ENCODE measurements at places on chromosomes 7 and 10.

DNA sequence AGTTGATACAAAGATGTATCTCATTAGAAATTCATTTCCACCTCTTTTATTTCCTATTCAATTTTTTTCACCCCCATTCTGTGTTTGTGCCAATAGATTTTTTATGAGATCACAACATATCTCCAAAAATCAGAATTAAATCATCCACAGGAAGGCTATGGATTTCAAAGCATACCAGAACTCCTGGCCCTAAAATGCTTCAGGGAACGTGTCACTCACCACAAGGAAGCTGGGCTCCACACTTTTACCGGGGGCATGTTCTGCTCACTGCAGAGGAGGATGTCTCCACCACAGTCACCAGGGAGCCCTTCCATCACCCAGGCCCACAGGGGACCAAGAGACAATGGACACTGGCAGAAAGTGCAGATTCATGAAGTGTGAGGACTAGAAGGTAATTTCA lies 456.8 kb downstream of the KCNMA1 start:
- no peak for DNase-seq

DNA sequence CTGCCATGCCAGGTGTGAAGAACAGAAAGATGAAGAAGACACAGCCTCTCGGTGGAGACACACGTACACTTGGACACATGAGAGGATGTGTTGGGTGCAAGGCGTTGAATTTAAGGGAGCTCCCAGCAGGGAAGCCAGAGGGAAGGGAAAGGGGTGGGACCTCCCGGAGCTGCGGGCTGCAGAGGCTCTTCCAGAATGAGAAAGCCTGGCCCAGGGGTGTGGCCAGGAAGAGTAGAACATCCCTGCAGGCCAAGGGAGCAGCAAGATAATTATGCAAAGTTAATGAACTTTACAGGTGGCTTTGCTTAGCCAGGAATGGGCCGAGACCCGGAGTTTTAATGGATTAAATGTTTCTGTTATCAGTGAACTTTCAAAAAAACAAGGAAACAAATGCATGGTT lies 270.3 kb downstream of the KLF6 start:
- no peak for DNase-seq

DNA sequence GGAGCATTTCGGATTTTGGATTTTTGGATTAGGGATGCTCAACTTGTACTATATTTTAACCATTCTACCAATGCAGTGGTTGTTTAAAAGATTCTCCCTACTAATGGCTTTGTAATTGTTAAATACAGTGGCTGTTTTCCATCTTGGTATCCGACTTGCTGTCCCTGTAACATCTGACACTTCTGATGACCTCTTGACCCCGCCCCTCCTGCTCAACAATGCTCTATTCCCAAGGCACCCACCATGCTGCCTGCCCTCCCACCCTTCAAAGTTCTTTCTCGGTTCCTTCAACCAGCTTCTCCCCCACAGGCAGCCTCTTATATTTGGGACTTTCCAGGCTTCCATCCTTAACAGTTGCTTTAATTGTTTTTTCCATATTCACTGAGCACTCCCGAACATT lies 2.0 kb downstream of the PRTFDC1 start:
- no peak for DNase-seq

- DNase-seq: no peak
These were observed 85.2 kb downstream of the AMPH start for GRCh38 chr7:38545977-38546376.

- DNase-seq: no peak
These were observed 112.7 kb downstream of the RBM20 start for GRCh38 chr10:110756876-110757275.

DNA sequence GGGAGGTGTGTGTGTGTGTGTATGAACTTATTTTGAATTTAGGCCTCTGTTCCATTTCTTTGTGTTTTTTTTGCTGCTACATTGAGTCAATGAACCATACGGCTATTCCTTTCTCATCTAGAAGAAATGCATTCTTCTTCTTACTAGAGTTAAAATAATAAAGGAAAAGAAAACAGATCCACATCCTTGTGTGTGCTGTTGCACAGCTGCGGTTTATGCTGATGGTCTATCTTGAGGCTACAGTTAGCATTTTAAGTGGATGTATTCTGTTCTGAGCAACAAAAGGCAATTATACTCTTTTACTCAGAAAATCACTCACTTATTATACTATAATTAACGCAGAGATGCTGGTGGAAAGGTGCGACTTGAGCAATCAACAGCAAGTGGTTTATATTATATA lies 615.0 kb upstream of the MBL2 start:
- DNase-seq: no peak

GRCh38 chr10:68330852-68331454 lies 911 bp upstream of the HNRNPH3 start:
- peak; percentile 82 for DNase-seq

GRCh38 chr7:108016841-108017775 lies 14.1 kb upstream of the LAMB1 start:
- DNase-seq: no peak

GRCh38 chr10:100508691-100509150 lies 10.9 kb downstream of the SEC31B start:
- DNase-seq: no peak

DNA sequence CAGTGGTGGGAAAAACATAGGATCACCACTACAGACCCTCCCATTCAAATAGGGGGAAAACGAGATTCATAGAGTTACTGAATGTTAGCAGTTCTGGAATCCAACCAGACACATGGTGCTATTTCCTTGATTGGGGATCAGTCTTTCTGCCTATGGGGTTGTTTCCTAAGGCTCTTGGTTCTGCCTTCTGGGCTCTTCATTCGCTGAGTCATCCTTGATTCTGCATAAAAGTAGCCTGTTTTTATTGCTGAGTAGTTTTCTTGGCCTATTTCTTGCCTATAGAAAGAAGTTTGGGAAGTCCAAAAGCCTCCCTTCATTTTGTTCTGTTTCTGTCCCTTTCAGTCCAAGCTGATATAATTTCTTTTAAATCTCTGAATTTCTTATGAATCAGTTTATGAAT lies 99.3 kb upstream of the OIT3 start:
- DNase-seq: no peak

DNA sequence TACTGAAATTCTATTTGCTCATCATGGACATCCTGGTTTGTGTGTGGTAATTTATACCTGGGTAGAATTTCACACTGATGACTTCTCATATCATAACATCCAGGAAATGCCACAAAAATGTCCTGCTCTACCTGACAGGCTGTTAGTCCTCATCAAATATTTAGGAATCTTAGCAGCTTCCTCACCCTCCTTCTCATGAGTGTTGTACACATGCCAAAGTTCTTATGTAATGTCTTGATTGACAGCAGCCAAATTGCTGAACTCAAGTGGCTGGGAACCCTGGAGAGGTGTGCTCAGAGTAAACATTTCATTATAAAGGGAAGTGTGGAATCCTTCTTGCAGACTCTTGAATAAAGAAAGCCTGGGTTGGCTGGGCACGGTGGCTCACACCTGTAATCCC lies 8.9 kb downstream of the EEPD1 start:
- DNase-seq: no peak

- no peak for DNase-seq
These were observed 65.7 kb downstream of the GBF1 start for GRCh38 chr10:102311025-102311420.

DNA sequence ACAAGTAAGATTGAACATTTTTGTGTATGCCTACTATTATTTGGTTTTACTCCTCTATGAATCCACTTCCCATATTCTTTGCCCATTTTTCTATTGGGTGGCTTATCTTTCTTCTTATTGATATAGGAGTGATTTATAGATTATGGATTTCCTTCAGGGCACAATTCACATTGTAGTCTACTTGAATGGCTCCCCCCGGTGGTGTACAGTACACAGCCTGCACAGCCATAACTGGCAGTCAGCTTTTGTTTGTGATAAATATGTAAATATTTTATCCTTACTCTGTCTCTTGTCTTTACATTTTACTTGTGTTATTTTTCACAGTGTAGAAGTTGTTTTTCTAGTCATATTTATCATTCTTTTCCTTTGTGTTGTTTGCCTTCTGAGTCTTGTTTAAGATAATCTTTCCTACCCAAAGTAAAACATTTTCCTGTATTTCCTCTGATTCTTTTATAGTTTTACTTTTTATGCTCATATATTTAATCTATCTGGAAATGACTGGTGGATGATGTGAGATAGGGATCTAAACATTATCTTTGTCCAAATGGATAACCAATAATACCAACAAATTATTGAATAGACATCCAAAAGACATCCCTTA lies 23.9 kb upstream of the CALD1 start:
- no peak for DNase-seq

- no peak for DNase-seq
These were observed 88.1 kb upstream of the KCND2 start for GRCh38 chr7:120184866-120185265.

GRCh38 chr10:43225787-43226153 lies 41.1 kb downstream of the RASGEF1A start:
- DNase-seq: peak; percentile 80

GRCh38 chr10:95466436-95466835 lies 94.7 kb downstream of the SORBS1 start:
- DNase-seq: no peak

DNA sequence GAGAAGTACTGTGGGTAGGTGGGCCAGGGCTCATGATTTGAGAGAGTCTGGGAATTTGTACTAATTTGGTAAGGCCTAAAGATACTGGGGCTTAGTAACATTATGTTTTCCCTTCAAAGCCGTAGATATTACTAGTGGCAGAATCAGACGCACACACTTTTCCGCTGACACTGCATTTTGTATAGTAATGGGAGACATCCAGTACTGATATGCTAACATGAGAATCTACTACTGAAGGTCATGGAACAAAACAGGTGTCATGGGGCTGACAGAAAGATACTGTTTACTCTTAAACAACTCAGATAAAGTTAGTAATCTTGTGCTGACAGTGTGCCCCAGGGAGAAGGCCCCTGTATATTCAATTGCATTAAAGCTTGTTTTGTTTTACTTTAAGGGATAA lies 11.1 kb upstream of the GIMAP7 start:
- DNase-seq: no peak

DNA sequence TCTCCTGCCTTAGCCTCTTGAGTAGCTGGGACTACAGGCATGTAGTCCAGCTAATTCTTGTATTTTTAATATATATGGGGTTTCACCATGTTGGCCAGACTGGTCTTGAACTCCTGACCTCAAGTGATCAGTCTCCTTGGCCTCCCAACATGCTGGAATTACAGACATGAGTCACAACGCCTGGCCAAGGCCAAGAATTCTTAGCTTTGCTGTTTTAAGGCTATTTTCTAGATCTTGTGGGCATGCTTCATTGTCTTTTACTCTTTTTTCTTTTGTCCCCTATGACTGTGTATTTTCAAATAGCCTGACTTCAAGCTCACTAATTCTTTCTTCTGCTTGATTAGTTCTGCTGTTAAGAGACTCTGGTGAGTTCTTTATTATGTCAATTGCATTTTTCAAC lies 56.4 kb upstream of the TAS2R16 start:
- no peak for DNase-seq

DNA sequence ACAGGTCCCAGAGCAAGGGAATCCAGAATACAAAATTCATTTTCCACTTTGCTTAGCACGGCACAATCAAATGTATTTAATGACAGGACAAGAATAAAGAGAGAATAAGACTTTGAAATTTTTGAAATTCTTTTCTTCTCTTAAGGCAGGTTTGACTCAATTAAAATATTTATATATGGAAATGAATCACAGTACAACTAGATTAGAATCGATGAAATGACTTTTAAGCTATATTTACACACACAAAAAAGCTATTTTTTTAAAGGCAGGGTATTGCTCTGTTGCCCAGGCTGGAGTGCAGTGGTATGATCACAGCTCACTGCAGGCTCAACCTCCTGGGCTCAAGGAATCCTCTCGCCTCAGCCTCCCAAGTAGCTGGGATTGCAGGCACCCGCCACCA lies 265.4 kb upstream of the SLC26A5 start:
- DNase-seq: no peak

DNA sequence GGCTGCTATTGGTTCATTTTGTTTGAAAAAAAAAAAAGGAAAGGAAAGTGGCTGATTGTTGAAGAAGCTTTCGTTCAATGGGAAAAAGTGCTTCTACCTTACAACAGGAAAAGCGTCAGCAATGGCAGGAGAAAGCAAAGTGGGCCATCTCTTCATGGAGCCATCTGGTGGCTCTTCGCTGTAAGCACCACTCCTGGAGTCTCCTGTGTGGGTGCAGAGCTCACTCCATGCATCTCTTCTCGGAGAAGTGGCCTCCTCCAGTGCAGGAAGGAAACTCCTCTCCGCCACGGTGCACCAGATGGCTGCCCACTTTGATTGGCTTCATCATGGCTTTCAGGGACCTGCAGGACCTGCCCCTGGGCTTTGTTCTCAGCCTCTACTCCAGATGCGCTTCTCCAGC lies 250.9 kb downstream of the PTEN start:
- DNase-seq: no peak

- no peak for DNase-seq
These were observed 107.5 kb upstream of the ARID5B start for GRCh38 chr10:61793760-61794703.

DNA sequence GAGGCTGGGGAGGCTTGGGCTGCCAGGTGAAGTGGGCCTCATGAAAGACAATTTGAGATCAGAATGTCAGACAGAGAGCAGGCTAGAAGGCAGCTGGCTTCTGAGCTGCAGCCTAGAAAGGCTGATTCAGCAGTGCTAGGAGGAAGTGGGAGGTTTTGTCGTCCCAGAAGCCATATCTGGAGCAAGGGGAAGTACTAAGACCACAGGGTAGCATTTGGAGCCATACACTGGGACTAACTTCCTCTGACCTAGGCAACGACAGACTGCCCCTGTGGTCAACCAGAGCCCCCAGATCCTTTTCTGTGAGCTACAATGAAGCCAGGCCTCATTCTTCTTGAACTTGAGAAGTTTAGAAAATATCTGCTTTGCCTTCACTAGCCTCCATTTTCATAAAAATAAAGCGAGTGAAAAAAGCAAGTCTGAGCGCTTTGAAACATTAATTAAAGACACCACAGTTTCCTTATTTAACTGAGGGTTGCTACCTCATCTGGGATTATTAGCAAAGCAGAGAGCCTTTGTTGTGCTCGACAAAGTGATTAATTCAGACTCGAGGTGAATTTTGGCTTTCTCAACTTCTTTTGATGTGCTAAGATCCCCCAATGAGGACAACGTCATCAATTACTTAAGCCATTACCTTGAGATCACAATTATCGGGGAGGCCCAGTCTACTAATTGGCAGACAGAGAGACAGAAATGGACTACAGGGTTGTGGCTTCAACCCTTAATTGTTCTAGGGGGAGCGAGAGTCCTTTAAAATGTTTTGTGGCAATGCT lies 26.6 kb downstream of the TBXAS1 start:
- no peak for DNase-seq

GRCh38 chr7:131098527-131098926 lies 229.1 kb upstream of the MKLN1 start:
- DNase-seq: no peak

GRCh38 chr7:32942415-32943251 lies 14.6 kb upstream of the FKBP9 start:
- DNase-seq: peak; percentile 93

All from aorta (tissue), 5 donors.